Astrocyte of the spinal cord (primary cell): ENCODE measurements at places on chromosomes 6 and 20.
A peak's percentile ranks its signal among the peaks of the same experiment; 100 is the strongest.

DNA sequence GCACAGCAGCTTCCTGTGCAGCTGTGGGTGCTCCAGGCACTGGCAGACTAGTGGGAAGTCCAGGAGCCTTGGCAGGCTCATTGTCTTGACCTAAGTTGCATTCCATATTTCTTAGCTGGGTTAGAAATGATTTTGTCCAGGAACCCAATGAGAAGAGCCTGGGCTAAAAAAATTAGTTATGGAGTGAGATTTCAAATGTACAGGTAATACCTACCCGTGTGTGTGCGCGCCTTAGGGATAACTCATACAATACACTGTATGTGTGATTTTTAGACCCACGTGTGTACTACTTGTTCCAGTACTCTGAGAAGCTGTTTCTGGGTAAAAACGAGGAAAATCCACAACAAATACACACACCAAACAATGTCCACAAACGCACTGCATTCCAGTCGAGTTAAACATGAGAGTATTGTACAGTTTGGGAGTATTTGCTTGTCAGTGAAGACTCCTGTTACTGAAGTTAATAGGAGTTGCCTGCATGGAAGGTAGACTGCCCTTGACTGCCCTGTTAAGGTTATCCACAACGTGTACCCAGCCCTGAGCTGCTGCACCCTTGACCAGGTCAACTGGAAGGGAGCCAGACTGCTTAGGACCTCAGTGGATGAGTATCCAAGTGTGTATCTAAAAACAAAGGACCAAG lies 1.4 kb downstream of the PAQR8 start:
- DNase-seq: no peak

DNA sequence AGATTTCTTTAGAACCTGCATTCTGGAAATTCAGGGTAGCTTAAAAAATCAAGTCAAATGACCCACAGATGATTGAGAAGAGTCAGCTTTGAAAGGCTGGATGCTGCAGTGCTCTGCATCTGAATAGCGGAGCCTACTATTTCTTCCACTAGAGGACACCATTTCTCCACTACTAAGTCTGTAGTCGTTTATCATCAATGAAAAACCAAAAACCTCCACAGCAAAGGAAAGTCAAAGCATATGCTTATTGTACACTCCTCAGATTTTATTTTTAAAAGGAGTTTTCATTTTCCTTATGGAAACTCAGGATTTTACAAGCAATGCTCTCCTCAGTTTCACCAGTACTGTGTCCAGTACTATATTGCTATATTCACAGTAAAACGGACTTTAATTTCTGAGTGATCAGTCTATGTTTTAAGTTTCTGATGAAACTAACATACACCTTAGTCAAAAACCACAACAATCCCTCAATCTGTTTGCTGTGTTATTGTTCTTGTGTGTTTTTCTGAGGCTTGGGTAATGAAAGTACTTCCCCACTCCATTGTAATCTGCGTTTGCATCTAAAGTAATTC lies 50.5 kb upstream of the ENPP5 start:
- peak; percentile 40 for DNase-seq

GRCh38 chr20:15205719-15206118 lies 868.3 kb upstream of the FLRT3 start:
- no peak for DNase-seq

DNA sequence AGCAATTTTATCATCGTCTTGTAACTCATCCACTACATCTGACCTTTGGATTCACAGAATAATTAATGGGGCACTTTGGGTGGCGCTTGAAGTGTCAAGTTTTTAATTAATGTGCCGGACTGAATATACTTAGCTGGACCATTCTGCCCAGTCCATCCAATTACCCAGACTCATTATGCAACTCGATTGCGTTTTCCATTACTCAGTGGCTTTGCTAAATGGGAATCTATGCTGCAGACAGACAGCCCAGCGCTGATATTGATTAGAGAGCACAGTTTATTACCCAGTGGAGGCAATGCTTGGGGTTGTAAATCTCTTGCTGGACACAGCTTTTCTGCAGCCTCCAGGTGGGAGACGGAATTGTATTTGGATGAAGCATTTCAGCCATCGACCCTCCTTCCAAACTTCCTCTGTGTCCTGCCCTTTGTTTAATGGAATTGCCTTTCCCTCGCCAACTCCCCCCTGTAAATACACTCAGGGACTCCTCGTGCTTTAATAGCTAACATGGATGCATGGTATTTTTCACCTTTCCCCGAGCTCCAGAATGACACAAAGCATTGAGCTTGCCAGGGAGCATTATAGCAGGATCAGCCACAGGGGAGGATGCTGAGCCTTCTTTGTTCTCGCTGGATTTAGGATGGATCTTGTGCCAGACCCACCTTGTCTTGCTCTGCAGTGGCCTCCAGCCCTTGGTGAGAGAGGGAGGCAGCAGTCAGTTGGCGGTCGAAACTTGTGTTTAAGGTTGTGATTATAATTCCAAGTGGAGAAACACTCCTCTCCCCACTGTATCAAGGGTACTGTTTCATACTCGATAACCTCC lies 59.7 kb downstream of the EDN3 start:
- DNase-seq: no peak

DNA sequence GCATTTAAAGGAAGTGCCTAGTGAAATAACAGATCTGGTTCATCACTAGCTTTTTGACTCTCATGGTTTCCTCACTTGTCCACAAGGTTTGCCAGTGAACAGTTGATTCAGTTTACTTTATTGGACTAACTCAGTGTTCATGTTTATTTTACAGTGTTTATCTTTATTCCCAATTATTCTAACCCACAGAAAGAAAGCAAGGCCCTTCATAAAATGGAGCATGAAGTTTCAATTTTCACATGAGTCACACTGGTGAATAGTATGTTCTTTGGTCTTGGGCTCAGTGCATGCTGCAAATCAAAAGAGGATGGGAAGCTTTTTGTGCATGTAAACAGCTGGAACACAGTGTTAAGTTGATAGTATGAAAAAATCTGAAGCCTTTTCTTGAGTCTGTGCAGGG lies 217.6 kb upstream of the HDDC2 start:
- peak; percentile 61 for DNase-seq

GRCh38 chr20:5757949-5758348 lies 7.7 kb downstream of the SHLD1 start:
- DNase-seq: no peak
